Cerebellar nuclear complex (tissue), 1 donor: ENCODE measurements at places on chromosomes 6 and 20.

DNA sequence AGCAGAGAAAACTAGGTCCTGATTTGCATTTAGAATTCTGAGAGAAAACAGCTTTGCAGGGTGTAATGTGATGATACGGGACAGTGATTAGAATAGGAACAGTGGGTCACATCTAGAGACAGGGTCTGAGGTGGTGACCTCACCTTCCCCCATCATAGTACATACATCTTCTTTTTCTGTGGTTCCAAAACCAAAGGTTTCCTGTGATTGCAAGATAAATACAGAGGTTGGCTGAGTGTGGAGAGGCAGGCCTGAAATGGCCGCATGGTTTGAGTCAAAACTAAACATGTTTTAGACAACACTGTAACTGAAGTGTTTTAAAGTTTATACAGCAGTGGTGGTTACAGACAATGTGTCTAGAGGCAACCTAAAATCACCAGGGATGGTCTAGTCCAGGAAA is 10.4 kb upstream of the NT5DC1 start:
- DNase-seq: no peak

- DNase-seq: no peak
These were observed 74.8 kb downstream of the TULP4 start for GRCh38 chr6:158387036-158387435.

GRCh38 chr6:18289283-18289682 is 25.0 kb upstream of the DEK start:
- DNase-seq: no peak

DNA sequence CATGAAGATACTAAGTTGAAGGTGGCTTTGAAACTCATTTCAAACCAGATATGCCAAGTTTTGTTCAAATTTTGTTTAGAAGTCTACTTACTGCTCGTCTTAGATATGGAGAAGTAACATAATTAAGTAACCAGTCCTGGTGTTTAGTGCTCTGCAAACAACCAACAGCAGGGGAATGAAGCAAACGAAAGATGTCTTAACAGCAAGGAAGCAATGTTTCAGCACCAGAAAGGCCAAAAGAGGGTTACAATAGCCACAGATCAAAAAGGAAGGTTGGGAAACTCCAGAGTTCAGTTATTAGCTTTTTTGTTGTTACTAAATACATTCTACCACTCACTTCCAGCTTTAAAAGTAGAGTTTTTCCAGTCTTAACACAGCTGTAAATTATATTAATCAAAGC is 45.1 kb downstream of the LHFPL5 start:
- no peak for DNase-seq

- no peak for DNase-seq
These were observed 248.8 kb downstream of the TTLL2 start for GRCh38 chr6:167573461-167574215.

DNA sequence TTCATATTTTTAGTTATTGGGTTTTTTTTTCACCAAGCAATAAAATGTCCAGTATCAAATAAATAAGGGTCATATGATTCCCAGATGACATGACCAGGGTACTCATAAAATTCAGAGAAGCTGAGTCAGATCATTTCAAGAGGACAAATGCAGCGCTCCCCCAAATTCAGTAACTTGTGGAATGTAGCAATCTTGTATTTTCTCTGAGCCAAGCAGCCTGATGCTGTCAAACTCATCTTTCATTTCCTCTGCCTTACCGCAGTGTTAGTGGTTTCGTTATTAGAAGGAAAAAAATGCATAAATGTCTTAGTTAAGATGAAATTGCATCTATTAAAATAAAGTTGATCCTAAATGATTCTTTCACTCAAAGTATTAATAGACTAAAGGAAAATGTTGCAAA is 57.8 kb upstream of the EDN1 start:
- no peak for DNase-seq

DNA sequence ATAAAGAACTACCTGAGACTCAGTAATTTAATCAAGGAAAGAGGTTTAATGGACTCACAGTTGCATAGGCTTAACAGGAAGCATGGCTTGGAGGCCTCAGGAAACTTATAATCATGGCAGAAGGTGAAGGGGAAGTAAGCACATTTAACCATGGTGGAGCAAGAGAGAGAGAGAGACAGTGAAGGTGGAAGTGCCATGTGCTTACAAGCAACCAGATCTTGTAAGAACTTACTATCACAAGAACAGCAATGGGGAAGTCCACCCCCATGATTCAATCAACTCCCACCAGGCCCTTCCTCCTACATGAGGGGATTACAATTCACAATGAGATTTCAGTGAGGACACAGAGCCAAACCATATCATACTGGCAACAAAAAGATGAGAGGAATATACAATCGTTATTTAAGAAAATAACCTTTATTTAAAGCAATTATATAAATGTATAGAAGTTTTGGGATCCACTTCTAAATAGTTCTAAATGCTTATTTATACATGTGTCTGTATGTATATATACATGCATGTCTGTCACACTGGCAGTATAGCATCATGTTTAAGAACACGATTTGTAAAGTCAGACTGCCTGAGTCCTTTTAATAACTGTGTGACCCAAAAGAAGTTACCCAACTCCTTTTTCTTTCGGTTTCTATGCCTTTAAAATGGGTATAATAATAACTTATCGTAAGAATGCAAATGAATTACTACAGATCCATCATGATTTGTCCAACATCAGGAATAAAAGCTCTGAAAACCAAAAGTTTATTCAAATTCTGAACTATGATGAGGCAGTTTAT is 255.7 kb upstream of the THEMIS start:
- DNase-seq: no peak

- no peak for DNase-seq
These were observed 457.6 kb downstream of the UTRN start for GRCh38 chr6:144742779-144743178.

GRCh38 chr20:40687384-40688128 is 1.5 kb downstream of the MAFB start:
- no peak for DNase-seq

DNA sequence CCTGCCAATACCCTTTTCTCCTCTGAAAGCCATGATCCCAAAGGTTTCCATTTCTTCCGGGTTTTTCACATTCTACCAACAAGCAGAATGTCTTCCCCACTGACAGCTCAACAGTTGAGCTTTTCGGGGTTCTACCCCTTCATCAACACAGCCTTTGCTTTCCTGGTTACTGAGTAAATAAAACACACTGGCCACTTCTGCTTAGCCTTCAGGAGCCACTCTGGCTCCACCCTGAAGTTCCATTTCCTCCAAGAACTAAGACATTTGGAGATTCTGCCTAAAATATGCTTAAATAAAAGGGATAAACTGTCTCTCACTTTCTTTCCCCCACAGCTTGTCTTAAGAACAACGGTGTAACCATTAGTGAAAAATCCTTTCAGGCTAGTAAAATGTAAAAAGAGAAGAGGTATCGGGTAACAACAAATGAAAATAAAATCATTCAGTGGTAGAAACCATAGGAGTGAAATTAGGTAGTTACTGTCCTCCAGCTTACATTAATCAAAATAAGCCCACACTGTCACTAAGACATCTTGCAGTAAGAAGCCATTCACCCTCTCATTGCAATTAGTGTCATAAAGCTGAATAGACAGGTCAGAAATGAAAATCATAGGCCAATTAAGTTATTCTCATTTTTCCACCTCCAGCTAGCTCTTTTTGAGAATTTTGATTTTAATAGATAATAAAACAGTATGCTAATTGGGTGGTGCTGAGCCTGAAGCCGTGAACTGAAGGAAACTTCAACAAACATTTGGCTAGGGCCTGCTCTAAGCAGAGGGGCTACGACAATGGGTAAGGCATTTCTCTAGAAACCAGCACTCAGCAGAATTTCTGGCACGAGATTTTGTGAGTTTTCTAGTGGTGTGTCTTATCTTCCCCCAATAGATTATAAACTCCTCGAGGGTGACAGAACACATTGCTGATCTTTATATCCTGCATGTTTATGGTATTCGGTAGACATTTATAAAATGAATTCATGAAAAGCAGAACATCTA is 194.2 kb downstream of the KHDC1L start:
- no peak for DNase-seq

GRCh38 chr20:47854687-47855212 is 69.5 kb upstream of the SULF2 start:
- DNase-seq: no peak

DNA sequence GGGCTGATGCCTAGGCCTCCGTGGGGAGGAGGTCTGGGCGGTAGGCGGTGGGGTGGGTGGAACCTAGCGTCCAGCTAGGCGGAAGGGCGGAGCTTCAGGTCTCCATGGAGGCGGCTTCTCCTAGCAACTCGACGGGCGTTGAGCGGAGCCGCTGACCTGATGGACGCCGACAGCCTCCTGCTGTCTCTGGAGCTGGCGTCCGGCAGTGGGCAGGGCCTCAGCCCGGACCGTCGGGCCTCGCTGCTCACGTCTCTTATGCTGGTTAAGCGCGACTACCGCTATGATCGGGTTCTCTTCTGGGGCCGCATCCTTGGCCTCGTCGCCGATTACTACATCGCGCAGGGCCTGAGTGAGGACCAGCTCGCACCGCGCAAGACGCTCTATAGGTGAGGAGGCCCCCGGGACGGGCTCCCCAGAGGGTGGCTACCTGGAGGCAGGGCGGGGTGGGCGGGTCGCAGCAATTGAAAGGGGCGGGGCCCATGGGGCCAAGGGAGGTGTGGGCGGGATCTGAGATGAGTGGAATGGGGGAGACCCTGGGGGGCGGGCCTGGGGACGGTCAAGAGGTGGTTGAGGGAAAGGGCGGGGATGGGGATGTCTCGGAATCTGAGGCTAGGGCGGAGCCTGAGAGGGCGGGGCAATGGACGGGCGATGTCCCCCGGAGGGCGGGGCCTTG is at the start of gene RSPH9:
Gene RSPH9 (plus strand): TSS at position 97 of the 673 bp plus-strand sequence. CDS start 63 bp downstream, at position 160.
- DNase-seq: no peak

DNA sequence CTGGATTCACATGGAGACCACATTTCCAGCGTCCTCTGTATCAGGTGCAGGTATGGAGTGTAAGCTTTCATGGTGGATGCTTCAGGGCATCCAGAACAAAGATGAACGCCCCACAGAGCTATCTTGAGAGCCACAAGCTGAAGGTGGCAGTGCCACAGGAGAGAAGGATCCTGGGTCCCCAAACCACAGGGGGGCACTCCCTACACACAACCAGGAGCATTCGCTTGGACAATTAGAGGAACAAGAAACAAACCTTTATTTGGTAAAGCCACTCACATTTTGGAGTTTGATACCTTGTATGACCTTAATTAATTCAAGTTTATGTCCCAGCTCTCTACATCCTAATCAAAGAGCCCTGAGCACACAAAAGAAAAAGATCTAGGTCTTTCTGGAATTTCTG is 406.3 kb downstream of the PREX1 start:
- DNase-seq: no peak

- DNase-seq: no peak
These were observed 11.4 kb downstream of the FRK start for GRCh38 chr6:116049321-116049720.

GRCh38 chr6:137736048-137736818 is 130.8 kb upstream of the TNFAIP3 start:
- DNase-seq: no peak

DNA sequence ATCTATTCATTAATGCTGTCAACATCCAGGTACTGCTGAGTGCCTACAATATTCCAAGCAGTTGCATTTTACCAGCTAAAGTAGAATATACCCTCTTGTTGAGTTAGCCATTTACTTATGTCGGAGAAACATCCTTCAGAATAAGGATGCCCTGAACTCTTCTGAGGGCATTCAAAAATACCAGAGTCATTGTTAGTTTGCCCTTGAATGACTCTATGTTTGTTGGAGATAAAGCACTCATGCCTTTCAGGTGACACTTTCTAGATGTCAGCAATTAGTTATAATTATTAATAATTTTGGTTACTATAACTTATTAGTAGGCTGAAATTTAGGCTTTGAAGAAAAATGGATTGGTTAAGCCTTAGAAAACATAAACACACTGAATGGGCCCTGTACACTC is 286.2 kb upstream of the STXBP5 start:
- DNase-seq: no peak

GRCh38 chr6:131929976-131930375 is 21.2 kb downstream of the CCN2 start:
- DNase-seq: no peak

DNA sequence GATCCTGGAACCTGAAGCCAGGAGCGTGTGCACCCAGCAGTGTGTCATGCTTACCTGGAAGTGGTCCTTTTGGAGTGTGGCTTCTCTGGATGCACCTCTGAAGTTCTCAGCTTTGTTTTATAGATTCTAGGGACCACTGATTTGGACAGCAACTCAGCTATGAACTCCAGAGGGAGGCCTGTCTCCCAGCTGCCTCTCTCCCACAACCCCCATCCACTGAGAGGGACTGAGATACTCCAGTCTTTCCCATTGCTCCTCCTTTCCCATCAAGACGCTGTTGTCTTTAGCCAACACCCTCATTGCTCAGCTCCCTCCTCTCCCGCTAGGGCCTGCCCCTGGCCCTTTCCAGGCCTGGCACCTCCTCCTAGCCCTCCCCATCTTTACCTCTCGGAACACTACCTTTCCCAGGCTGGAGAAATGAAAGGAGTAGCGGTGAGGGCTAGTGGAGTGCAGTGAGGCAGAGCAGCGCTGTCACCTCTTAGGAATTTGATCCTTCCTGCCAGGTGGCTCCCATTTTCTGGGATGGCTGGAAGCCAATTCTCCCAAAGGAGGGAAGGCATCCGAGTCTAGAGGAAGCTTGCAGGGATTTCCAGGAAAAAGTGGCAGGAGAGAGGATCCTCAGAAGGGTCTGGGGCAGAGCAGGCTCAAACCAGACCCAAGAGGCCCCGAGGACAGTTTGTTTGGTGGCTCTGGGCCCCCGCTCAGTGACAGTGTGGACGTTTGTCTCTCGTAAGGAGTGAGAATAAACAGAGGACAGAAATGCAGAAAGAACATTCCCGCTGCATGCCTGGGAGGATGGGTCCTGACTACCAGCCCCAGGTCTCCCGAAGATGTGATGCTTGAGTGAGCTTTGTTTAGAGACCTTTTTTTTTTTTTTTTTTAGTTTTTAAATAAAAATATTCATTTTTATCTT is at the start of gene LRRN4:
Gene LRRN4 (minus strand): TSS at position 285 of the 913 bp plus-strand sequence. CDS start 1,261 bp downstream, outside the sequence.
- peak; percentile 47 for DNase-seq

DNA sequence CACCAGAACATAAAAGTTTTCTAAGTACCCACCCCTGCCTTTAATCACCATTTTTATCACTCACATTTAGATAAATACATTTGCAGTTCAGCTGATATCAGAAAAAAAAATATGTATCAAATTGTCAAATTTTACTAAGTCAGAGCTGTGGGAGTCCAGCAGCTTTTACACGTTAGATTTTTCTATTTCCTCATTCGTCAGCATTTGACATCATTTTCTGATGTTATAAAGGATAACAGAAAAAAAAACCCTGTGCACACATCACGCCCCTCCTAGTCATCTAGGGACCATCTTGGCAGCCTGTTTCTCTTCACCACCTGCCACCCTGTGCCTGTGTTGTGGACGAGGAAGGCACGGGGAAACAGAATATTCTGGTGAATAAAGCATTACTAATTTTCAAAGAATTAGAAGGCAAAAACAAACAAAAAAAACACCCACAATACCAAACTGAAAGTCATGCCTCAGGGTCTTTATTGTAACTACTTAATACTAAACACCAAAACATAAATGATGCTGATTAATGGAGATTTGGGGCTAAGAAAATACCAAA is 12.4 kb downstream of the B4GALT5 start:
- DNase-seq: no peak
